ENCODE measurements at places on chromosomes 6 and 20. TPM values are rescaled to one million over a fixed set of nuclear protein-coding genes. Genes with fewer than 3 reads are reported as not detected.

DNA sequence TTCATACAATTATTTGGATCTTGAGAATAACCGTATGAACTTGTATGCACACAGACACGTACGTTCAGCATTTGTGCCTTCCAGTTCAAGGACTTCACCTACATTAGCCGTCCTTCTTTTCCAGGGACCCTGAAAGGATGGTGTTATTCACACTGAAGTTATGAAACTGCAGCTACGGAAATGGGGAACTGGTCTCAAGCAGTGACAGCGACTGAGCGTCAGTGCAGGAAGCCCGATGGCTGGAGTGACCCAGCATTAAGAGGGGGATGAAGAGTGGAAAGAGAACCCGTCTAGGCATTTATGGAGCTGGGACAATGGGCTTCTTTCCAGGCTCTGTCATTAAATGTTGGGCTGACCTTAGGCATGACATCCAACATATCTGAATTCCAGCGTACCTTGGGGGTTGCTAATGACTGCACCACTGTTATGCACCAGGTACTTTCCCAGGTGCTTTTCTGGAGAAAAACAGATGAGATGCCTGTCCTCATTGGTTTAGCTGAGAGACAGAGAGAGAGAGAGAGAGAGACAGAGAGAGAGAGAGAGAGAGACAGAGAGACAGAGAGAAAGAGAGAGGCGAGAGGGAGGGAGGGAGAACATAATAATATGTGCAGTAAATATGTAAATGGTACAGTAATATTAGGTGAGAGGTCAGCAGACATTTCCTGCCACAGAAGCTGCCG, 204.7 kb upstream of the EXOC2 start:
- no peaks in the 10 kb centered on the region for H3K4me1 ChIP-seq
- no peak for DNase-seq
- H3K36me3 ChIP-seq, result no peaks in the 10 kb centered on the region
- H3K27me3 ChIP-seq, result peaks cover 25% of the 10 kb centered on the region
- no peak overlapping the region for H3K27ac ChIP-seq
- no peak overlapping the region for H3K4me3 ChIP-seq

DNA sequence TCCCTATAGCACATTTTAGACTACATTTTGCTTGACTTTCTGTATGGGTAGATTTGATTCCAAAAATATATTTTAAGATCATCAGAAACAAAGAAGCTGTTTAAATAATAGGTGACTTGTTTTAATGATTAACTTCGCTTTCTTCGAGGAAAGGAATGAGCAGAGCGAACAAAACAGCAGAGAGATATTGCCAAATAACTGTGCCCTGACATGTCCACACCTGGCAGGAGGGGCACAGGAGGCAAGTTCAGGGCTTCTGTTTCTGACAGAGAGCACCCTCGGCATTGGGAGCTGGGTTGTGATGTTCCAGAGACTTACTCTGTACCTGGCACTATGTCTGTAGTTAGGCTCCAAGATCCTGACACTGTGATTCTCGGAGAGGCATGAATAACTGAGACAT, 155.7 kb upstream of the SASH1 start:
- H3K27ac ChIP-seq, result no peak overlapping the region
- no peak for DNase-seq
- peaks cover 45% of the 10 kb centered on the region for H3K27me3 ChIP-seq
- no peak overlapping the region for H3K4me3 ChIP-seq
- H3K4me1 ChIP-seq, result no peaks in the 10 kb centered on the region

- H3K27me3 ChIP-seq, result no peaks in the 10 kb centered on the region
- no peak overlapping the region for H3K4me3 ChIP-seq
- H3K36me3 ChIP-seq, result no peaks in the 10 kb centered on the region
- peaks cover 35% of the 10 kb centered on the region for H3K4me1 ChIP-seq
- H3K27ac ChIP-seq, result no peak overlapping the region
- DNase-seq, result no peak
These were observed 99.1 kb downstream of the ARMC2 start for GRCh38 chr6:108947114-108947854.

The DEFB132 gene
- not detected for total RNA-seq

The ULBP1 gene
- total RNA-seq, result 0.82 TPM
